ENCODE measurements at places on chromosomes 1 and 21.

- no peak for DNase-seq
These were observed at the start of gene HOOK1 for GRCh38 chr1:59814901-59815825. Gene HOOK1 (plus strand): TSS chr1:59814949. CDS start chr1:59815118, 169 bp downstream.

DNA sequence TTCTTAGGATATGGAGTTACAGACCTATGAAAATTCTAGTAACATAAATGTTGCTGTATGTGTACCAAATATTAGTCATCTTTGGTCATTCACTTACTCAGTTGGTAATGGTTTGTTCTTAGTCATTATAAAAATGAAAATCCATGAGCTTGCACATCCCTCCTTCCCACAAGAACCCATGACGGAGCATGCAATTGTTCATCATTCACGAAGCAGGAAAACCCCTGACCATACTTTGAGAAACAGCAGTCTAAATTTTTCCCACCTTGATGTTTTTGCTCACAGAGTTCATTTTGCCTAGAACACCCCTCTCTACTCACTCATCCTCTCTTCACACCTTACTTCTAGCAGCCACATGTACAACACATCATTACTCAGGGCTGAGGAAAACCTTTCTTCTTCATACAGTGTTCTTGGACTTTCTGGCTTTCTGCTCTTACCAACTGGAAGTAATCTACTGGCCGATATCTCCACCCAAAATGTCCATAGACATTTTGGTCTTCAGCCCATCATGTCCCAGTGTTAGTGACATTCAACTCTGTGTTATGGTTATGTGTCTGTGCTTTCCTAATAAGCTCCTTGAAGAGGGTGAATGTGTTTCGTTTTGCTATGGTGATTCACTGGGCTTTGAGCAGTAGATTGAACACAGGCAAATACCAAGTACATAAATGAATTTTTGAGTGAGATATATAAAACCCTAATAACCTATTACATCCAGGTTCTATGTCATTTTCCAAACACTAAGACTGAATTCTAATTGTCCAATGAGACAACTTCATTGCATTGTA is 189.9 kb downstream of the ZC3H11B start:
- no peak for DNase-seq

GRCh38 chr1:240909701-240910457 is 297.9 kb upstream of the GREM2 start:
- DNase-seq: no peak

DNA sequence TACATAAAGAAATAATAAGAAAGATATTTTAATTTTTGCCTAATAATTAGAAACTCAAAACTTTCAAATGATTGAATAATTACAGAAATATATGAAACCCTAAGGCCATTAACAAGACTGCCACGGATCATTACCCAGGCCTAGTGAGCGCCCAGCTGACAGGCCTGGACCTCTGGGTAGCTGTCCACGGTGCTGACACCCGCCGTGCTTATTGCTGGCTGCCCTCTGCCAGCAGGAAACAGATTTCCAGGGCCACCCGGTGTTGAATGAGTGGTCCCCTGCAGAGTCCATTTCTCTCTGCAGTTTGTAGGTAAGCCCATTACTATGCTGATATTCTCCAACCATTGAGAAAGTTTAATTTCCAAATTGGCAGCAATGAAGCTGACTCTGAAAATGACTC is 254.4 kb upstream of the GJB5 start:
- peak; percentile 21 for DNase-seq

DNA sequence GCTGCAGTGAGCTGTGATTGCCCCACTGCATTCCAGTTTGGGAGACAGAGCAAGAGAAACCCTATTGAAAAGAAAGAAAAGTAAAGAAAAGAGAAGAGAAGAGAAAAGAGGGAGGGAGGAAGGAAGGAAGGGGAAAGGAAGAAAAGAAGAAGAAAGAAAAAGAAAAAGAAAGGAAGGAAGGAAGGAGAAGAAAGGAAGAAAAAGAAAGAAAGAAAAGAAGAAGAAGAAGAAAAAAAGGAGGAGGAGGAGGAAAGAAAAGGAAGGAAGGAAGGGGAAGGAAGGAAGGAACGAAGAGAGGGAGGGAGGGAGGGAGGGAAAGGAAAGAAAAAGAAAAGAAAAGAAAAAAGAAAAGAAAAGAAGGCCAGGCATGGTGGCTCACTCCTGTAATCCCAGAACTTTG is 10.2 kb downstream of the SLC5A9 start:
- DNase-seq: no peak

DNA sequence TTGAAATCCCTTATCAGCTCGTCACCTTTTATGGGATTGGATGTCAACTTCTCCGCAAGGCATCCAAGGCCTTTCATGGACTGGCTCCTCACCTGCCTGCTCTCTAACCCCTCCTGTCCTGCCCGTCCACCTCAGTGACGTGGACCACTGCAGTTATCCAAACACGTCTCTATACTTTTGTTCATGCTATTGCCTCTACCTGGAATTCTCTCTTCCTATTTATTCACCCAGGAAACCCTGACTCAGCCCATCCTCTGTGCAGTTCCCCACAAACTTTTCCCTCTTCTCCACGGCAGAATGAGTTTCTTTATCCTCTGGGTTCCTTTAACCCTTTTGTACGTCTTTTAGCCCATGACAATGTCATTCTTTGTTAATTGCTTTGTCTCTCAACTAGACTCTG is 5.1 kb upstream of the UTP25 start:
- DNase-seq: no peak

DNA sequence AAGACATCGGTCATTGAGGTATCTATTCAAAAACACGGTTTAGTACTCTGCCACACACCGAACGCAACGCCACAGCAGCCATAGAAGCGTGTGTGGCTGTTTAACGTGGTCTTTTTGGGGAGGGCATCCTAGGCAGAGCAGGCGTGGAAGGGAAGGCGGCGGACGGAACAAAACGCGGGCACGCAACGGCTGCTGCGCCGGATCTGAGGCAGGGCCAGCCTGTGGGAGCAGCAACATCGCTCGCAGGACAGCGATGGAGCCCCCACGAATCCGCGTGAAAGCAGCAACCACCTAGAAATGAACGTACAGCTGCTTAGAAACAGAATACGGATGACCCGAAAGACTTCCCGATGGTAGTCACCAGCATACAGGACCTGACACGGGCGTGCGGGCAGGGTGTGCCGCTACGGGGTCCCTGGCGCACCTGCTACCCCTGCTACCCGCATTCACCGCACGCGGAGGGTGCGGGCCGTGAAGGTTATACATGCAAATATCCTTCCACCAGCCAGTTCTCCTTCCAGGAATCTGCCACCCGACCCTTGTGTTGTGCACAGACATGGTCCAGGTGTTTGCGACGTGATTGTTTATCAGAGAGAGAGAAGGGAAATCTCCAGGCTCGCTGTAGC is 114.4 kb upstream of the COL6A1 start:
- no peak for DNase-seq

GRCh38 chr1:5599541-5599940 is 392.7 kb downstream of the NPHP4 start:
- no peak for DNase-seq

DNA sequence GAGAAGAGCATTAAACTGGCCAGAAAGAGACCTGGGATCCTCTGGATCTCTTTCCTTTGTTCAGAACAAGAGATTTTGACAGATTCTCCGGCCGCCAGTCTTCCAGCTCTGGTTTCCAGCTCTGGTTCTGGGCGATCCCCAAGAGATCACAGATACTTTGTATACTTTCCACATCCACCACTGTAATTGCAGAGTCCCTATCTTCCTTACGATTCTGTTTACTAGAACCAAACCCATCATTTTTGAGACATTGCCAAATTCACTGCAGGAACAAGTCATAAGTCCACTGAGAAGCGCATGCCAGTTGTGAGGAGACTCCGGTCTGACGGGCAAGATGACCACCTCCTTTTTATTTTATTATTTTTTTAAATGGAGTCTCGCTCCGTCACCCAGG is 505.2 kb downstream of the SMYD3 start:
- no peak for DNase-seq

- DNase-seq: no peak
These were observed 3.0 kb downstream of the RXFP4 start for GRCh38 chr1:155944444-155944799.

DNA sequence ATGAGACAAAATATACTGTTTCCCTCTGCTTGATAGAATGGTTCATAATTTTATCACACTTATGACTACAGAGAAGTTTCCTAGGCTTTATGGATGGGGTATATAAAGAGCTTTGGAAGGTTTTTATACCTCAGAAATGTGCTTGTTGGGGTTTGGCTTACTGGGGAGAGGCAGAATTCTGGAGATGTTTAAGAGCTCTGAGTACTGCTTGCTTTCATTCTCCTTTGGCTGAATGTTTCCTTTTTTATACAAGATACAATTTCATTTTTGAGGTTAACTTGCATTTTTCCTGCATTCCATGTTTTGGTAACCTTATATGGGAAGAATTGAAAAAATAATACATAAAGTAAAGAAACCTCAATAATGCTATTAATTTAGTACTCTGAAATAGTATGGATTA is 157.7 kb upstream of the COL11A1 start:
- no peak for DNase-seq

DNA sequence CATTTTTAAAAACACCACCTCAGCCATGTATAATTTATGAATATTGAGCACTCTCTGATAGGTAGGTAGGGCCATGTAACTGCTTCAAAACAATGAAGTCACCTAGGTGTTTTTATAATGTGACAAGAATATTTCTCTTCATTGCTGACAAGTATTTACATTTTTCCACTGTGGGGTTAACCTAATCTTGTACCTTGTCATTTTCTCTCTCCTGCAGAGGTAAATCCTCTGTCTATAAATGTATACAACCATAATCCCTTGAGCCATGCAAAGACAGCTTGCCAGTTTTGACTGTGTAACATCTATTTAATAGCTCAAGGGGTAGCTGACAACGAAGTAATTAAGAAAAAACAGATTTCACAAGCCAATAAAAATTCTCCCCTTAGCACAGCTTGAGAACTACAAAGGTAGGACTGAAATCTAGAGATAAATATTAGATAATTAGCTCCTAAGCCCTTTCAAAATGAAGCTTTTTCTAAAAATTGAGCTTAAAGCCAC is 137.6 kb upstream of the POGK start:
- no peak for DNase-seq

- no peak for DNase-seq
These were observed 1.2 kb downstream of the CHD5 start for GRCh38 chr1:6178751-6179563.

DNA sequence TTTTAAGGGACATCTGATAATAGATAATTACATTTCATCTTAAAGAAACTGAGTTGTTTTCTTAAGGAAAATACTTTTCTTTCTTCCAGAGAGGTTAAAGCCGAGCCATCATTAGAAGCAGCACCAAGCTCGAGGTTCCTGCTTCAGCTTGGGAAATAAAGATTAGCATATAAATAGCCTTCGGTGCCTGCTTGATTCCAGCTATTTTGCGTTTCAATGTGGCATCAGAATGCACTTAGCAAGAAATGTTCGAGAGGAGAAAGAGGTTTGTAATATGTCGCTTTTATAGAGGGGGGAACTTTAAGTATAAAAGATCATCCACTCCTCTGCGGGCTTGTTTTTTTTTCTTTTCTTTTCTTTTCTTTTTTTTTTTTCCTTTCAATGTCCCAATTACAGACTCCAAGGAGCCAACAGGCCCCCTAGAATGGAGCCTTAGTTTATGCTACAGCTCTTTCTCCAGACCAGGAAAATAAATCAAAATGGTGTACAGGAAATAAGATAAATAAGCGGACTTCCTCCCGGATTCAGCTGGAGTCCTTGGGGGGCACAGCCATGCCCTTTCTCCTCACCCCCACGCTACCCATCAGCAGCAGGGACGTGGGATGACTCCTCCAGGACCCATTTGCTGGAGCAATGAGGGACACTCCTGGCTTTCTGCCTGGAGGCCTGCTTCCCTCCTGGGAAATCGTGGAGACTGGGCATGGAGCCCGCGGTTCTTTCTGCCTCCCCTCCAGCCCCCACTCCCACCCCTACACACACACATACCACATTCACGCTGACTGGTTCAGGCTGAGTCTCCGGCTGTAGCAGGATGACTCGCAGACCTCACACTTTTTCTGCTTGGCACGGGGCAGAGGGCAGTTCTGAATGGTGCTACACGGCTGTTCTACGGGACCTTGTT is 131.6 kb downstream of the RRAGC start:
- DNase-seq: no peak

GRCh38 chr1:64892576-64893573 is 73.5 kb downstream of the JAK1 start:
- DNase-seq: no peak

GRCh38 chr1:51654000-51654399 is 37.1 kb downstream of the OSBPL9 start:
- no peak for DNase-seq

DNA sequence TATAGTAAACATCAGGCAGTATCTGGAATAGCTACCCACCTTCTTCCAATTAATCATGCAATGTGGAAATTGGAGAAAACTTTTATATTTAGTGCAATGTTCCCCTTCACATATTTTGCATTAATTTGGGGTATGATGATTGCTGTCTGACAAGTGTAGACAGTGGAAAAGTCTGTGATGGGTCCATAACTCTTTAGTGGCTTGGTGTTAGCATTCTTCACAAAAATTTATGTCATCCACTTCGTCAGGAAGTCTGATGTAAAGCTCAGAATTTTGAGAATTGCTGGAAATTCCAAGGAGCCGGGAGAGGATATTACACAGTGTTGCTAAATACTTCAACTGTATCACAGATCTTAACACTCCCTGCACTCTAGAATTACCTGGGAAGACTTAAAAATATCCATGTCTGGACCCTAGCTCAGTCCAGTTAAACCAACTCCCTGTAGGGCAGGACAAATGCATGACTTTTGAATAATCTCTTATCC is 549.7 kb upstream of the PLXNA2 start:
- no peak for DNase-seq

- DNase-seq: no peak
These were observed 34.2 kb upstream of the ABCD3 start for GRCh38 chr1:94383966-94384408.

DNA sequence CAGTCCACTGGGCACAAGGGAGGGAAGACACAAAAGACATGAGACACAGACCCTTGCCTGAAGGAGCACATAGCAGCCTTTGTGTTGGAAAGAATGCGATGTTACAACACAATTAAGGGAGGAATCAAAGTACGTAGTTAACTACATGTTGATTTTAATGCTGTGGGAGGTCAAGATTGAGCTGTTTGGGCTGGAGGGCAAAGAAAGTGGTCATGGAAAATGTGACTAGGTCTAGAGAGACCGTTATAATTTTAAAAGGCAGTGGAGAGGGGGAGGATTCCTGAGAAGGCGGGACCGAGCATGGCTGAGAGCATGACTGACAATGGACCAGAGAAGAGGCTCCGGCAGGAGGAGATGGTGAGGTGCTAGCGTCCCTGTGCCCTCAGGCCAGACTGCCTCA is 111.8 kb upstream of the ATP1A1 start:
- DNase-seq: no peak

GRCh38 chr1:9115351-9116205 is 13.3 kb downstream of the GPR157 start:
- no peak for DNase-seq

GRCh38 chr21:44865561-44866280 is 7.8 kb downstream of the PTTG1IP start:
- no peak for DNase-seq

GRCh38 chr1:109269212-109269980 is 13.5 kb downstream of the PSRC1 start:
- DNase-seq: no peak

- no peak for DNase-seq
These were observed 563.5 kb downstream of the PTPRC start for GRCh38 chr1:199202331-199202730.

- no peak for DNase-seq
These were observed 1.2 kb downstream of the PTPN14 start for GRCh38 chr1:214550013-214550856.

GRCh38 chr1:156128308-156128653 is 13.8 kb downstream of the LMNA start:
- no peak for DNase-seq

All from stimulated activated CD4-positive, alpha-beta T cell treated with anti-CD3 and anti-CD28 coated beads, Interleukin-2, amount 100 ng/mL, for 24 hours (primary cell).